ENCODE measurements at places on chromosomes 4 and X.

- DNase-seq: no peak
Measured at GRCh38 chrX:19745077-19745476, 142.3 kb downstream of the SH3KBP1 start.

- no peak for DNase-seq
Measured at GRCh38 chr4:6395466-6396228, 76.8 kb downstream of the PPP2R2C start.

- no peak for DNase-seq
Measured at GRCh38 chrX:56310581-56310980, 78.4 kb downstream of the KLF8 start.

DNA sequence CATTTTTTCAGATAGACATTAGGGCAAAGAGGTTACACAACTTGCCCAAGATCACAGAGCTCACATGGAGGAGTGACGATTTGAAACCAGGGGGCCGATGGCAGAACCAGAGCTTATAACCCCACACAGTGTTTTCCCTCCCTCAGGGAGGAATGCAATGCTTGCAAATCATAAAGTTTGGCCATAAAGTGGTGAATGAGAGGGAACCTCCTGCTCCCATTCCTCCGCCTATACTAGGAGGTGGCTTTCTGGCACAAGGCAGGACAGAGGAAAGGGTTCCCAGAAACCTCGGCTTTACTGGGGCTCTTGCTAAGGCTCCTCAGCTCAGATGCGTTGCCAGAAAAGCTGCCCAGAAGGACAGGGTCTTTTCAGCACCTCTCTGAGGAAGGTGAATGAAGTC, 19.3 kb downstream of the TMEM154 start:
- no peak for DNase-seq

DNA sequence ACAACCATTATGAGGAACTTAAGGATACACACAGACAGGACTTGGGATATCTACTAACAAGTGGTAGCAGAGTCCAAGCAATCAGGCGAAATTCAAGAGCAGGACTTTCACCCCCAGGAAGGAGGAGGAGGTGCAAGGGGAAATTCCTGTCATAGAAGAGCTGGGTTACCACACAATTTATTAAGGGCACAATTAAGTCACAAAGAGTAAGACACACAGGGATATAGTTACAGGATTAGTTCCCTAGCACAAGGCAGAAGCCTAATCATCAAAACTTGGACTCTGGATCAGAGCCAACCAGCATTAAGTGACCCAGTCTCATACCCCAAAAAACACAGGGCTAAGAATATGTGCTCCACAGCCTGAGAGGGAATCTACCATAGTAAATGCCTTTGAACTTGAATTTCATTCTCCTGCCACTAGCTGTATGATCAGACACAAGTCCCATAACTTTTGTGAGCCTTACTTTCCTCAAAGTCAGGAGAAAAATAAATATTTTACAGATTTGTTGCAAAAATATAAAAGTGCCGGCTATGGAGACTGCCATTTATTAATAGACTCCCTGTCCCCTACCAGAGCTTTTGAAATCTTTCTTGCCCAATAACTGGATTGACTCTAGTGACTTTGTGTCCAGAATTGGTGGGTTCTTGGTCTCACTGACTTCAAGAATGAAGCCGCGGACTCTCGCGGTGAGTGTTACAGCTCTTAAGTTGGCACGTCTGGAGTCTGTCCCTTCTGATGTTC, 87.0 kb downstream of the SYNPO2 start:
- DNase-seq: no peak

GRCh38 chr4:6258741-6259140, 10.9 kb upstream of the WFS1 start:
- DNase-seq: no peak

DNA sequence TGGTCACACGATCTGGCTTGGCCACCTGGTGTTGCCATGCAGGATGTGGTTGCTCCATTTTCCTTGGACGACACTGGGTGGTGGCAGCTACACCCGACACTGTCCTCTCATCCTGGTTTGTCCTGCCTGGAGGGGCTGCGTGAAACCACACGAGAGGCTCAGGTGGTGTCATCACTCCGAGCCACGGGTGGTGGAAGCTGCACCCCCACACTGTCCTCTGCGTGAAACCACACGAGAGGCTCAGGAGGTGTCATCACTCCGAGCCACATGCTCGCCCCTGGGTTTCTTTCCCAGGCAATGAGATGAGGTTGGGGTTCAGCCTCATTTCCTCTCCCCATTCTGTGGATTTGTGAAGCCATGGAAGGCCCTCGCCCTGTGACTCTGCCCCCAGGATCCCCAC, 34.3 kb downstream of the WFS1 start:
- no peak for DNase-seq

- no peak for DNase-seq
Measured at GRCh38 chrX:46579250-46579649, 5.7 kb downstream of the CHST7 start.

GRCh38 chrX:17456526-17456925, 81.5 kb downstream of the NHS start:
- DNase-seq: no peak

- DNase-seq: no peak
Measured at GRCh38 chr4:20809812-20810211, 109.6 kb downstream of the PACRGL start.

DNA sequence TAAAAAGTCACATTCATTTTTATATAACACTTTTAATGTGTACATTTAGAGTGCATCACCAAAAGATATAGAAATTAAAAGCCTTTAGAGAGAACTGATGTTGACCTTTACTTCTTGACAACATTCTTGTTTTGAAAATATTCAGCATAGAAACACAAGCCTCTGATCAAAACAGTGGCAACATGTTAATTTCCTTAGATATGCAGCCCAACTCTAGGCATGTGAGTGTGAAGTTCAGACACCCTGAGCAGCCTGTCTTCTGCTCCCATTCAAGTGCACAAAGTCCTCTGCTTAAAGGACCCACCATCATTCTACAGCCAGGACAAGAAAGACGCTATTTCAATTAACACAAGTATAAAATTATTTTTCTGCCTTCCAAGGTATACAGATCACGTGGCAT, 60.0 kb downstream of the PPP3CA start:
- no peak for DNase-seq
